T-helper 9 cell (primary cell): ENCODE measurements at places on chromosomes 11 and 22.

- no peak for DNase-seq
Observed at GRCh38 chr11:1943977-1944376, 3.2 kb upstream of the MRPL23 start.

GRCh38 chr11:73856031-73856567 is 20.5 kb downstream of the COA4 start:
- DNase-seq = no peak

DNA sequence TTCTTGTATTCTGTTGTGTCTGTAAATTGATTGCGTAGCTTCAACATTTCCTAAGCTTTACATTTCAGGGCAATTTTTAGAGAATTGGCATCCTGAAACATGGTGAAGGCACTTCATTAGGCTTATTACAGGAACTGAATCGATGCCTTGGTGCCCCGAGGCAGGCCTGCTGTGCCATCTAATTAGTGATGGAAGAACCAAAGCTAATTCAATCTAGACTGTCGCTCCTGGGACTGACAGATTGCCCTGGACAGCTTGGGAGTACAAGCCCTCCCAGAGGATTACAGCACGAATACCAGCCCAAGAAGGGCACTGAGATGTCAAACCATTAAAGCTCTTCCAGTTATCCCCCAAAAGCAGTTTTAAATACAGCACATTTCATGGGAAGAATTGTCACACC is 243.2 kb upstream of the ZC3H12C start:
- DNase-seq = no peak

DNA sequence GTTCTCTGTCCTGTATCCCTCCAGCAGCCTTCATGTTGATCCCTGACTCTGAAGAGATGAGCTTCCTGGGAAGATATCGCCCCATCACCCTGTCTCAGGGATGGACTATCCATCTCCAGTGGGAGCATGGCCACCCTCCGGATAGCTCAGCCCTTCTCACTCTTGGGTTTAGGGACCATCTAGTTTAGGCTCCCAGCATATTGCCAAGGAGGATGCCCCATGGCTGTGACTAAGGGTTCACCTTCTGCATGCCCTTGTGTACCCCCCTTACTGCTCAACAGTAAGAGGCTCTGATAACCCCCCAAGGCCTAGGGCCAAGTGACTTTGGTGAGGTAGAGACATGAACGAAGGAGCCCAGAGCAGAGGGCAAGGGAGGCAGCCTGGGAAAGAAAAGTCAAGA is 1.3 kb downstream of the TMPRSS13 start:
- no peak for DNase-seq

GRCh38 chr11:66006134-66006890 is 4.0 kb downstream of the BANF1 start:
- DNase-seq = no peak

GRCh38 chr11:121524233-121524631 is 71.5 kb upstream of the SORL1-AS1 start:
- no peak for DNase-seq

GRCh38 chr22:31275018-31275417 is 17.3 kb downstream of the PIK3IP1 start:
- no peak for DNase-seq

DNA sequence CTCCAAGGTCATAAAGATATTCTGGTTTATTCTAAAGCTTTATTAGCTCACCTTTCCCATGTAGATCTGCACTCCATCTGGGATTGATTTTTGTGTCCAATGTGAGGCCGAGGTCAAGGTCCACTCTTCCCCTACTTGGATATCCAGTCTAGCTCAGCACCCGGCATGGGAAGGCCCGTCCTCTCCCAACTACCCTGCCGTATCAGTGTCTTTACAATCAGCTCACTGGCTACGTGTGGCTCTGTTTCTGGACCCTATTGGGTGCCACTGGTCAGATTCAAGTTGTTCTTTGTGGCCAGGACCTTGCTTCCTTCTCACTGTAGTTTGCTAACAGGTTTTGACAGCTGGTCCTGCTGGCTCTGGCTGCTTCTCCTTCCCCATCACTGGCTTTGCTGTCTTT is 30.9 kb downstream of the KCNQ1OT1 start:
- DNase-seq = no peak

DNA sequence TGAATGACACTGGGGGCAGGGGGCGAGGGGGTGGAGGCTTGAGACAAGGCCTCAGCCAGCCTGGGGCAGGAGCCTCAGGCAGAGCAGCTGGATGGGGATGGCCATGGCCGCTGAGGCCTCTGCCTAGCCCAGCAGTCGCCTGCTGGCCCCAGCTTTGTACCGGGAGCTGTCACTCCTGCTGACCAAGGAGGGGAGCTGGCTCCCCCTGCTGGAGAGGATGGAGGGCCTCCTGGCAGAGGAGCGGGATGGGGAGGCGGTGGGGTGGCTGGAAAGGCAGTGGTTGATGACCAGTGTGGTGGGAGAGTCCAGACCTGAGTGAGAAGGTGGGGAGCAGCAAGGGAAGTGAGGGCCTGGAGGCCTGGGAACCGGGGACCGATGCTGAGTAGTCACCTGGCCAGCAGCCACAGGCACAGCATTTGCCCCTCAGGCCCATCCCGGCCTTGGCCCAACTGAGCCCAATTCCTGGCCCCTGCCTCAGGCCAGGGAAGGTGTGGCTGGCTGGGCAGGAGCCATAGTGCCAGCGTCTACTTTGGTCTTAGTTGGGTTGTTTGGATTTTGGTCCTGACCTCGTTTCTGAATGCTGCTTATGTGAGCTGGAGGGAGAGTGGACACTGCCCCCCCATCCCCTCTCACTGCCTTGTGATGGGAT is 6.0 kb upstream of the SUSD2 start:
- peak; percentile 56 for DNase-seq

DNA sequence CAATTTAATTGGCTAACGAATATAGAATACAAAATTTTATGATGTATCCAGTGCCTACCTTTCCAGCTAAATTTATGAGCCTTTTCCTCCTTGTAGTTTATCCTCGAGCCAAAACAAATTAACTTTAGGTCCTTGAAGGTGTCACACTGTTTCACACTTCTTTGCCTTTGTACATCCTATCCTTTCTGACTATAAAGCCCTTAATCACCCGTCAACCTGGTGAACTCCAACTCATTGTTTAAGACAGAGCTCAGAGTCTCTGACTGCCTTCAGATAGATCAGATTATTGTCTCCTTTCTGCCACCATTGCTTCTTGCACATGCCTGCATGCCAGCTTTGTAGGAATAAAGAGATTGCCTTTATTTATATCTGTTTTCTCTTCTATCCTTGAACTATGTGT is 58.8 kb downstream of the CNTN5 start:
- no peak for DNase-seq

DNA sequence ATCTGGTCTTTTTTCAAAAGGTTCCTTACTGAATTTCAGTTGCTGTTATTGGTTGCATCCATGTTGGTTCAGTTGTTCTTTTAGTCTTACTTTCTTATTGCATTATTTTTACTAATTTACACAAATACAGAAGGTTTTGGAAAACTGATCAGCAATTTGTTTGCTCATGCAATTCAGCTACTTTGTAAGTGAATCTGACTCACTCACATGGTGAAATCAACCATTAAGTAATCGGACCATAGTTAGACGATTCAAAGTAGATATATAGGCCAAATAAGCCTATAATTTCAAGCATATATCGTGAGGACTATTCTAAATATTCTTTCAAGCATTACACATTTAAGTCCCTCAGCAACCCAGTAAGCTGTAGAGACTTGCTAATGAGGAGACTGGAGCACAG is 41.7 kb downstream of the CCDC83 start:
- DNase-seq = no peak

DNA sequence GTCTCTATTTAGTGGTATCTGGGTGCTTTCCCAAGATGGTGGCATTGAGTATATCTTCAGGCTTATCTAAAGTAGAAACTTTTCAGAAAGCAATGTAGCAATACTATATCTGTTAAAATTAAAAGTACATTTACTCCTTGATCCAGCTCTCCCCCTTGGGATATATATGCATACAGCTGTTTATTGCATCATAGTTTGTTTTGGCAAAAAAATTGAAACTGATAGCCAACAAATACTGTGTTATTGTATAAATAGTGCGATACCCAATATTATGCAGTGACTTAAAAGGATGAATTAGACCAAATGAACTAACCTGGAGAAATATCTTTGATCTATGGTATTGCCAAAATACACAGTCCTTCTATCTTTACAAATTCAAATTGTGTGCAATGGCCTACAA is 8.4 kb upstream of the OR10A3 start:
- no peak for DNase-seq

GRCh38 chr11:1193326-1194230 is 29.3 kb upstream of the MUC5B start:
- DNase-seq = no peak
